ENCODE measurements at places on chromosomes 13 and 19. TPM values are rescaled to one million over a fixed set of nuclear protein-coding genes. Genes with fewer than 3 reads are reported as not detected.

- no peak for DNase-seq
Measured at GRCh38 chr13:43583321-43583720, 203.5 kb downstream of the ENOX1 start.

DNA sequence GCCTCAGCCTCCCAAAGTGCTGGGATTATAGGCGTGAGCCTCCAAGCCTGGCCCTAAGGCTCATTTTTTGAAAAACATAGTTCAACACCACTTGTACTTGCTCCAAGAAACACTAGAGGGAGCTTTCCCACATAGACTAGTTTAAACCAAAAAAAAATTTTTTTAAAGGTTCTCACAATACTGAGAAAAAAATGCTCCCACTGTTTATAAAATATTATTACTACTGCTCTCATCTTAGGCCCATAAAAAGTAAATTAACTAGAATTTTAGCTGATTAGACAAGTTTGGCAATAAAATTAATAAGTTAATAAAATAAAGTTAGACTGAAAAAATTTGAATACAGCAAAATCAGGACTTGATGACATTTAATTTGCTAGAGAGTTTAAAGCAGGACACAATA, 109.5 kb downstream of the TBC1D4 start:
- DNase-seq: peak; percentile 47

- no peak for DNase-seq
Measured at GRCh38 chr13:93425411-93425810, 198.8 kb downstream of the GPC6 start.

Gene GPR4
- 3.8 TPM for polyA plus RNA-seq

DNA sequence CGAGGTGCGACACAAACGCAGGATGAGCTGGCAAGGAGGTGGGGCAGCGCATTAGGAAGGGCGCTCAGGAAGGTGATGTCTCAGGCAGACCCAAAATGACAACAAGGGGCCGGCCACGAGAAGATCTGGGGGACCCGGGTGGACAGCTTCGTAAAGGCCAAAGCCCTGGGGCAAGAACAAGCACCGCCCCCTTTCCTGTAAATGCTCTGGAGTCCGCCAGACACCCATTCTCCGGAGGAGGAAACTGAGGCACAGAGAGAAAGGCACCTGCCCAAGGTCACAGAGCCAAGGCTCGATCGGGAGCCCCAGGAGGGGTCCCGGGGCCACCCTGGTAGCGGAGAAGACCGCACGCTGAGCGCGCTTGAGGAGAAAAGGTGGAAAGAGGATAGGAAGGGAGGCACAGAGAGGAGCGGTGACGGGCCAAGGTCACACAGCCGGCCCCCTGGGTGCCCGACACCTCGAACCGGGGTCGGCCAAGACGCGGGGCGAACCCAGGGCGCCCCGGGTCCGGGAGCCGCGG, 571 bp downstream of the SAFB2 start:
- no peak for DNase-seq

- no peak for DNase-seq
Measured at GRCh38 chr13:28432816-28433560, 61.9 kb downstream of the FLT1 start.
